Stromal cell of bone marrow (primary cell): ENCODE measurements at places on chromosomes 2 and 18.
A peak's percentile ranks its signal among the peaks of the same experiment; 100 is the strongest.

DNA sequence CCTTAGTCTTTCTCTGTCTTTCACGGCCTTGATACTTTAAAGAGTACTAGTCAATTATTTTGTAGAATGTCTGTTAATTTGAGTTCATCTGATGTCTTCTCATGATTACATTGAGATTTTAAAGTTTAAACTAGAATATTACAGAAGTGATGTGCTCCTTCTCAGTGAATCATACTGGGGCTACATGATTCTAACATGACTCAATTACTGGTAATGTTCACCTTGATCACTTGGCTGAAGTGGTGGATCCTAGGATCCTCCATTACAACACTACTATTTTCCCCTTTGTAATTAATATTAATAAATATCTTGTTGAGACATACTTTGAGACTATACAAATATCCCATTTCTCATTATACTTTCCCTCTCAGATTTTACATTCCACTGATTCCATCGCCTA, 148.5 kb downstream of the CAMKMT start:
- DNase-seq: no peak

GRCh38 chr2:9208875-9209274, 2.3 kb downstream of the ASAP2 start:
- DNase-seq: no peak

GRCh38 chr2:147882631-147883030, 37.8 kb downstream of the ACVR2A start:
- no peak for DNase-seq

- peak; percentile 56 for DNase-seq
Observed at GRCh38 chr2:193966590-193966989, 1690.4 kb upstream of the SLC39A10 start.

DNA sequence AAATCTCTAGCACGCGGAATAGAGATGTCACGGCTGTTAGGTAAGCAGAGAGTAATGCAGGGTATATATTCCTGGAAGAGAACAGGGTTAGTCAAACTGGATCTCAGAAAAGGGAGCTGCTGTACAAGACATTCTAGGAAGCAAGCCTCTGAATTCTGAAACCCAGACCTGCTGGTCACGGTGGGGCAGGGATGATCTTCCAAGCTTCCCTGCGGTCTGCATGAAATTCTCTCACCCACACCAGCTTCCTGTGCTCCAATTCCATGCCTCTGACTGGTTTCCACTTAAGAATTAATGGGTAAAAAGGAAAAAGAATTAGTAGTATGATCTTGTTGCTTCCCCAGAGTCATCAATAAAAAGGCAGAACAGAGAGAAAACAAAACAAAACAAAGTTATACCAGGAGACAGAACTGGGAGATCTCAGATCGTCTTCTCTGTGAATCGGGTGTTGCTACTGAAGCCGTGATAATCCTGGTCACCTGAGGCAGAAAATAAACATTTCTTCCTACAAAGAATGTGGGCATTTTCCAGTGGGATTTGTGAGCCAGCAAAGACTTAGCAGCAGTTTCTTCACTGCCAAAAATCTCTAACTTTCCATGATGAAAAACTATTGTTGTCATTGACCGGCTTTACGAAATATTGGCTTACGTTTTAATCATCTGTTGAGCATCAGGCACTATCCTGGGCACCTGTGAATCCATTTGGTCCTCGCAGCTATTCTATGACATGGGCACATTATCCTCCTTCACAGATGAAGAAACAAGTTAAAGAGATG, 5.3 kb upstream of the CYP27C1 start:
- DNase-seq: peak; percentile 61

- no peak for DNase-seq
Observed at GRCh38 chr2:144379851-144380311, 140.0 kb downstream of the ZEB2 start.

DNA sequence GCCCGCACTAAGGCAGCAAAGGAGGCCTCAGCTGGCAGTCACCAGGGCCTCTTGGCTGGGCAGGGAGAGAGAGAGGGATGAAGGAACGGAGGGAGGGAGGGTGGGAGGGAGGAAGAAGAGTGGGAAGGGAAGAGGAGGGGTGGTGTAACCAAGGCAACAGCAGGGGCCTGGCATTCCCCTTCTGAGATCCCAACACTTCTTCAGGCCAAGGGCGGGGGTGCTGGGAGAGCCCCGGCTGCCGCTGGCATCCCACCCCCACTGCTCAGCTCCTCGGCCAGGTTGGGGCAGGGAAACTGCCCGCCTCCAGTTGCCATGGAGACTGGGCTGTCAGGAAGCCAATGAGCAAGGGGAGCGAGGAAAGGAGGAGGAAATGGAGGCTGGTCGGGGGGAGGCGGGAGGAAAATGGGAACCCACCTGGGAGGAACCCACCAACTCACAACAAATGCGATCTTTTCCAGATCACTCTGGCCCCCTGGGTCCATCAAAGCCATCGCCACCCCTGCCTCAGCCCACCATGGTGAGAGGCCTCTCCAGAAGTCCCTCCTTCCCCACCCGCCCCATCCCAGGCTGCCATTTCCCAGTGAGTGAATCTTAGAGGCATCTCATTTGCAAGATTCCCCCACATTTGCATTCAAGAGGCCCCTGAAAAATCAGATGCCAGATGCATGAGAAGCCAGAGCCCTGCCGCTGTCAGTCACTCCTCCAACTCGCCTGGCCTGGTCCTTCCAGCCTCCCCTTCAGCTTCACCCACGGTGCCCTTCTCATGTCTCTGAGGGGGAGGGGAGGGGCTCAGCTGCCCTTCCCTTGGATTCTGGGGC, 12.4 kb downstream of the SH2D6 start:
- no peak for DNase-seq

GRCh38 chr2:55954306-55955035, 30.9 kb upstream of the EFEMP1 start:
- peak; percentile 79 for DNase-seq

- DNase-seq: no peak
Observed at GRCh38 chr2:9473308-9473984, 905 bp upstream of the IAH1 start.

DNA sequence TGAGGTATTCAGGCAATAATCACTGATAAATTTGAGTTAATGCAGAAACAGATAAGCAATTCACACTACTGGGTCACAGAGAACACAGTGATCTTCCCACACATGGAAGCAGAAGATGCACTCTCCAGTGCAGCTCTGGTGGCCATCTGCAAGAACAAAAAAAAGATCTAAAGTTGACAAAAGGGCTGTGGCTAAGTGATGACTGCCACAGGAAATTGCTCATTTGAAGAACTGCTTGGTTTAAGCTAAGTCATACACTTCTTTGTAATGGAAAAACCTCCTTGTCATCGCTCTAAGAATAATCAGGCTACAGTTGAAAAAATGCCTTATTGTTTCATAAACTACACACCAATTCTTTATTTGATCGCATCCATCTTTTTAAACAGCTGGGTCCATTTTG, 115.1 kb downstream of the DTNB start:
- peak; percentile 79 for DNase-seq

- no peak for DNase-seq
Observed at GRCh38 chr2:222751238-222751637, 79.8 kb downstream of the MOGAT1 start.

DNA sequence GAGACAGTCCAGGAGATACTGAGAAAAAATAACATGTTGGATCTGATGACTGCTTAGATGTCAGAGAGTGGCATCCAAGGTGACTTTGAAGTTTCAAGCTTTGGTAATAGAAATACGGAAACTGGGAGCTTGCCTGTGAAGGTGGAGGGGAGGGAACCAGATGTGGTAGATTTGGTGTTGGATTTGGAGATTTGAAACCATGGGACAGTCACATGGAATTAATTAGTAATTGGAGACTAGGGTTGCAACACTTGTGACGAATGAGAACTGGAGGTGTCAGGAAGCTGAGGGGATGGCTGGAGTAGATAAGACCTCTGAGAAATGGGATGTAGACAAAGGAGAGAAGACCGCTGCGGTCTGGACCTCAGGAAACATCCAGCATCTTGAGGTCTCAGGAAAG, 46.7 kb downstream of the RPL37A start:
- DNase-seq: no peak

DNA sequence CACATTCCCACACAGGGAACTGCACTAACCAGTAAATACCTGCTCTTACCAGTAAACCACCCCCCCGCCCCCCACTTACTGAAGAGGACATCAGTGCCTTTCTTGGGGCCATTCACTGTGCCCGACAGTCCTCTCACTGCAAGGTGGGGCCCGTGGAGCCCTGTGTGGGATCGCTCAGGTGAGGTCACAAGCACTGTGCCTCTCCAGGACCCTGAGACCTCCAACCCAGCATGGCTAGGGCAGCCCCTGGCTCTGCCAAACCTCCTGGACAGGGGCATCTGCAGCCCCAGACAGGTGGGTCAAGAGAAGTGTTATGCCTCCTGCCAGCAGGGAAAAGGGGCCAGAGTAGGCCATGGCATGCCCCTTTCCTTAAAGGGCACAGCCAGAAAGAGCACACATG, 6.7 kb upstream of the NEURL3 start:
- no peak for DNase-seq

DNA sequence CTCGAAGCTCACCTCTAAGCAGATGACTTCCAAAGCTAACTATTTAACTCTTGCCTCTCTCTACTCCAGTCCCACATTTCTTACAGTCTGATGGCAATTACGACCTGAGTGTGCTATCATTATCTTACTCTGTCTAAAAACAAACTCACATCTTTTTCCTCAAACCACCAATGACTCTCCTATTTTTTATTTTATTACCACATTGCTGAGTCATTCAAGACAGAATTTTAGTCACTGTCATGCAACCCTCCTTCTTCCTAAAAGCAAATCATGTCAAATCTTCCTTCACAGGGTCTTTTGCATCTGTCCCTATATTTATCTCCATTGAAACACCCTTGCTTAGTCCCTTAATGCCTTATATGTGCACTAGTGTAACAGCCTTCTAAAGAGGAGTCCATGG, 34.6 kb upstream of the C2orf15 start:
- no peak for DNase-seq

- DNase-seq: no peak
Observed at GRCh38 chr2:238098901-238099713, 1.0 kb upstream of the ESPNL start.

- DNase-seq: peak; percentile 13
Observed at GRCh38 chr2:35410431-35411061, 945.0 kb upstream of the CRIM1 start.

DNA sequence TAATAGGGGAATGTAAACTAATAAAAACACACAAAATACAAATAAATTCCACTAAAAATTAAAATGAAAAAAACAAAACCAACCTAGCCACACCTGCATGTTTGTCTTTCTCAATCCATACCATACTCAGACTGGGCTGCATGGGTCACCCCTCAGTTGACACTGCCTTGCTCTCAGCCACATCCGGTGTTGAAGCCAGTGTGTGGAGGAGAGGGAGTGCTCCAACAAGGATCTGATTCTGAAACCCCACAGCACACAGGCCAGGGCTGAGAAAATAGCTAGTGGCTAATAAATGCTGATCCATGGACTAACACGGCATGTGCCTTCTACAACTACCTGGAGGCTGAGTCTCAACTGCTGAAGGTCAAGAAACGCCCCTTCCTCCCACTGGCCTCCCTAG, 13.7 kb downstream of the RND3 start:
- DNase-seq: no peak

GRCh38 chr2:212831671-212832199, 293.1 kb upstream of the ERBB4 start:
- no peak for DNase-seq

GRCh38 chr2:54579682-54580620, 123.8 kb downstream of the SPTBN1 start:
- no peak for DNase-seq

DNA sequence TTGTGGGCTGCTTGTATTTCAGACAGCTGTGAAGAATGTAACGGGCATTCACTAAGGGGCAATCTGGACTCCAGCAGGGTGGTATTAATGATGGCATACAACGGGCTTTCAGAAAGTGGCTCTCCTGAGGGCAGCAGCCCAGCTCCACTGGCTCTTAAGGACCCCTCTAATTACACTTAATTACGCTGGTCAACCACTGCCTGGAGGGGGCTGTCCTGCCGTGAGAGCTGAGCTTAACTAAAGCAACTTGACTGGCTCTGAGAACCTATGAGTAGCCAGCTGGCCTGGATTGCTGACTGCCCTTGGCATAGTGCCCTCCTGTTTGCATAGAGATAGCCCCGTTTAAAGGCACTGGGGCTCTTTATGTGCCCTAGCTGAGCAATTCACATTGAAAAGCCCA, 3.8 kb downstream of the LIPG start:
- DNase-seq: peak; percentile 18

DNA sequence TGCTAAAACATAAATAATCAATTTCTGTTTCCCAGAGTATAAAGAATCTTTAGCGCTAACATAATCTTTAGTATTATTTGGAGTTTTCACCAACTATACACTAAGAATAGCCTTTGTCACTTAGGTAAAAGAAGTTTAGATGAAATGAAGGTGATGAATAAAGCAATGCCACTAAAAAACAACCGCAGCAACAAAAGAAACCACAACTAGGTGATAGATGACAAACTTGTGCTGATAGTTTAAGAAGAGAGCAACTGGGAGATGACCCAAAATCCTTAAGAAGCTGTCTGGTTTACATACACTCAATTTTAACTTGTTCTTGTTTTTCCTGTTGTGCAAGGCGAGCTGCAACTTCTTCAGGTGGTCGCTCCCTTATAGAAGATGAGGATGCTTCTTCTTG, 24.8 kb downstream of the IMMT start:
- no peak for DNase-seq

GRCh38 chr2:121038891-121039616, 245.9 kb downstream of the TFCP2L1 start:
- no peak for DNase-seq

- no peak for DNase-seq
Observed at GRCh38 chr2:182890305-182890704, 23.9 kb upstream of the FRZB start.

DNA sequence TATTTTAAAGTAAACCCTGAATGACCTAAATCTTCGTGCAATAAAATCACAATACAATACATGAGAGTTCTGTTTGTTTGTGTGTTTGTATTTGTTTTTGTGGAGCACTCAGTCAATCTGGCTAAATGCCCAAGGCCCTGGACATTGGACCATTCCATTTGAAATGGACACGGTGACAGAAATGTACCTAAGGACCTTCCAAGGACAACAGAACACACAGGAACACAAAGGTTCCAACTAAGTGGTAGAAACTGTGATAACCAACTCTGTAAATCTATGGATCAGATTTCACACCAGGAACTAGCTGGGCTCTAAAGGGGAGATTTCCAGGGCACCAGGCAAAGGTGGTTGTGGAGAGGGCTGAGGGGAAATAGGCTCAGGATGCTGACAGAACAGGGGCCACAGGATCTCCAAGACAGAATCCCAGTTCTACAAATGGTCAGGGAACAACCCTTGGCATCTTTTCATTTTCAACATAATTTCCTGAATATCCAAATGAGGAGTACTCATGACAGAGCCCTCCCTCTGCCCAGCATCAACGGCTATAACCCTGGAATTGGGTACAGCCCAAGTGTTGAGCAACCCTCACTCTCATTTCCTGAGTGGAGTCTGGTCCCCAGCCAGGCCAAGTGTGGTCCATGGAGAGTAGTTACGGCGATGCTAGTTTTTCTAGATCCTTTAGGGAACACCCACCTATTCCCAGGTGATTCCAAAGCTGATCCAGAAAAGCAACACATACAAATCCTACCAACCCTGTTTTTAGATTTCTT, 78.4 kb downstream of the NCKAP5 start:
- DNase-seq: peak; percentile 68
